Naive thymus-derived CD8-positive, alpha-beta T cell (primary cell): ENCODE measurements at places on chromosomes 1 and 21. TPM values are rescaled to one million over a fixed set of nuclear protein-coding genes. Genes with fewer than 3 reads are reported as not detected.

The TRABD2B gene
- not detected for total RNA-seq

The IGSF3 gene
- total RNA-seq: 0.05 TPM

The RNF207 gene
- total RNA-seq: 0.47 TPM

The C8A gene
- not detected for total RNA-seq

The ERICH3 gene
- total RNA-seq: not detected

The THEM5 gene
- total RNA-seq: not detected

The SDHB gene
- total RNA-seq: 60.6 TPM

The TSPEAR gene
- not detected for total RNA-seq

The RHOU gene
- 0.34 TPM for total RNA-seq

The BATF3 gene
- 0.29 TPM for total RNA-seq

The ANXA9 gene
- 0.49 TPM for total RNA-seq

The MYBPH gene
- not detected for total RNA-seq

The AMPD1 gene
- not detected for total RNA-seq

The EXTL2 gene
- 6.2 TPM for total RNA-seq

The NEK2 gene
- not detected for total RNA-seq

The ZNF593OS gene
- not detected for total RNA-seq

The MIGA1 gene
- 21.4 TPM for total RNA-seq

The MPZL1 gene
- 6.9 TPM for total RNA-seq

The MASP2 gene
- 0.27 TPM for total RNA-seq

The LCE1B gene
- not detected for total RNA-seq

The KIF14 gene
- total RNA-seq: 0.10 TPM

The CA14 gene
- total RNA-seq: not detected

The APP gene
- total RNA-seq: 33.8 TPM

The SASS6 gene
- total RNA-seq: 6.6 TPM

The FBXO42 gene
- total RNA-seq: 24.3 TPM

The PTGS2 gene
- not detected for total RNA-seq

The ERG gene
- not detected for total RNA-seq

The GPR153 gene
- total RNA-seq: 1.3 TPM

The EDN2 gene
- not detected for total RNA-seq

The MYOG gene
- not detected for total RNA-seq

The ARHGEF16 gene
- not detected for total RNA-seq

The AXDND1 gene
- total RNA-seq: 0.65 TPM

The WDR3 gene
- total RNA-seq: 30.5 TPM

The TRIM46 gene
- 4.1 TPM for total RNA-seq

The CYP4Z1 gene
- not detected for total RNA-seq

The CASQ2 gene
- not detected for total RNA-seq

The FCN3 gene
- total RNA-seq: not detected

The UMODL1 gene
- 3.1 TPM for total RNA-seq

The NR1I3 gene
- total RNA-seq: not detected

The RAP1GAP gene
- 0.49 TPM for total RNA-seq

The S100A13 gene
- 5.3 TPM for total RNA-seq

The UBXN11 gene
- total RNA-seq: 129 TPM

The GJA8 gene
- not detected for total RNA-seq

The WNT9A gene
- total RNA-seq: not detected

The CRNN gene
- not detected for total RNA-seq

The LYSMD1 gene
- 4.5 TPM for total RNA-seq

The OSCP1 gene
- 1.4 TPM for total RNA-seq

The CD1E gene
- total RNA-seq: not detected

The PPM1J gene
- total RNA-seq: not detected

The SPRR1A gene
- not detected for total RNA-seq

The ITLN2 gene
- total RNA-seq: not detected

The MRPL39 gene
- total RNA-seq: 21.7 TPM
